Dermis blood vessel endothelial cell (primary cell): ENCODE measurements at places on chromosomes 4 and X. TPM values are rescaled to one million over a fixed set of nuclear protein-coding genes. Genes with fewer than 3 reads are reported as not detected.

DNA sequence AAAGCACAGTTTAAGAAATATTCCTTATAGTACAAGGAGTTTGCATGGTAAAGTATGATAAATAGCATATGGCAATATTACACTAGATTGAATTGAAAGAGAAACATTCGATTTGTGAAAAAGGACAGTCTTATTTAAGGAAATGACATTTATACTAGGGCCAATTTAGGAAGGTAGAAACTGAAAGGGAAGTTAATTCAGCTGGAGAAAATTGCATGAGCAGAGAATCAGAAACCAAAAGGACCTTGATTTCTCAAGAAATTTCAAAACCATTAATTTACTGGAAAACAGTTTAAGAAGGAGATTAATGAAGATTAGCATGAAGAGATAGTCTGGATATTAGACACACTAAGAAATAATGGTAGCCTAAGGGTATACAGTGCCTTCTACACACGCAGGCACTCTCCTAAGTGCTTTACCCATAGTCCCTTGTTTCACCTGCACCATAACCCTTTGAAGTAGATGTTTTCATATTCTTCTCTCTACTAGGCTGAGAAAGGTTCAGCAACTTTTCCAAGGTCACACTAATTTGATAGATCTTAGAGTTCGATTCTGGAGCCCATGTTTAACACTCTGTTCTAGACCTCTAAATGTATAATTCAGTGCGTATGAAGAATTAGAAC lies 259.1 kb upstream of the SLIT2 start:
- DNase-seq = no peak

Gene RTL3
- total RNA-seq = not detected in 2 replicates

Gene GPM6B
- total RNA-seq = 0.14 and 0.17 TPM in 2 replicates

GRCh38 chrX:151789179-151789800 lies 54.7 kb downstream of the CNGA2 start:
- DNase-seq = peak; percentile 53

Gene SPRY1
- total RNA-seq = 27.2 and 43.7 TPM in 2 replicates

- no peak for DNase-seq
These were observed 197.8 kb downstream of the HS3ST1 start for GRCh38 chr4:11230866-11231265.

GRCh38 chr4:116016201-116016600 lies 902.8 kb upstream of the NDST4 start:
- peak; percentile 25 for DNase-seq

GRCh38 chrX:21715337-21715736 lies 42.6 kb downstream of the SMPX start:
- no peak for DNase-seq

Gene FABP2
- total RNA-seq = not detected in 2 replicates

Gene RPA4
- 1.7 TPM in 2 replicates for total RNA-seq

DNA sequence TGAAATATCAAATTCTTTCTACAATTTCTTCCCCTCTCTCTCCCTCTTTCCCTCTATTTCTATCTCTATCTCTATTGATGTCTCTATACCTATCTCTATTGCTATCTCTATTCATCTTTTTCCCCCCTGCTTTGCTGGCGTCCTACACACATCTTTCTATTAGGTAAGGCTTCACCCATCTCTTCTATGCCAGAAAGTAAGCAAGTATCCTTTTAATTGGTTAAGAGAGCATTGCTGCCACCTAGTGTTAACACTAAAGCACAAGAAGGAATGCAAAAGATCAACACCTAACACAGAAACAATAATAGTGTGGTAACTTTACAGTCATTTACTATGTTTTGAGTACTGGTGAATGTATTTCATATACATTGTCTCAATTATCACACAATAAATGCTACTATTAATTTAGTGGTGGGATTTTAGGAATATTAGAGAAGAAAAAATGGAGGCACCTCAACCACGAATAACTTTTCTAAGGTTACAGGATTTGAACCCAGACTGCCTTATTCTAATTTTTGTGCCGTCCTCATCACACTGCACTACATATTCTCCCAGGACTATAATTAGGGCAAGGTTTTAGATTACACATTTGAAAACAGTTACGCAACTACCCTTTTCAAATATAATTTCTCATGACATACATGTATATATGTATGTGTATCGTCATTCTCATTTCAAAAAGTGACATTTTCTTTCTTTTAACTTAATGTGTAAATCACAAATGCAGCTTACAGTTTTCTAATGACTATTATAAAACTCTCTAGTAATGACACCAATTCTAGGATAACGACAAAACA lies 3.7 kb upstream of the C4orf36 start:
- peak; percentile 80 for DNase-seq

DNA sequence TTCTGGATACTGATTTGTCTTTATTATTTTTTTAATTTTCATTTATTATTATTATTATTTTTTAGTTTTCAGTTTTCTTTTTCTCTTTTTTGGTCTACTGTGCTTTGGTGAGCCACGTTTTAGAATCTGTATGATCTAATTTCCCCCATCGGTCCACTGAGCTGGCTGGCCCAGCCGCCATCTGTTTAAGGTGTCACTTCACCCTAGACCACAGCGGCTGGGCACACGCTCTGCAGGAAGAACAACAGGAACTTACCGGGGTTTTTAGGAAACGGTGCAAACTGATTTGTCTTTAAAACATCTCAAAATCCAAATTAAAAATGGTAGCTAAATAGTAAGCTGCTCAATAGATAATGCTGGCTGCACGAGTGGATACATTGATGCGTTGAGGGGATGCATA lies 48.8 kb upstream of the AMOT start:
- no peak for DNase-seq

Gene NSG1
- total RNA-seq = not detected in 2 replicates

Gene FGF5
- total RNA-seq = under 0.01 and 0.17 TPM in 2 replicates

DNA sequence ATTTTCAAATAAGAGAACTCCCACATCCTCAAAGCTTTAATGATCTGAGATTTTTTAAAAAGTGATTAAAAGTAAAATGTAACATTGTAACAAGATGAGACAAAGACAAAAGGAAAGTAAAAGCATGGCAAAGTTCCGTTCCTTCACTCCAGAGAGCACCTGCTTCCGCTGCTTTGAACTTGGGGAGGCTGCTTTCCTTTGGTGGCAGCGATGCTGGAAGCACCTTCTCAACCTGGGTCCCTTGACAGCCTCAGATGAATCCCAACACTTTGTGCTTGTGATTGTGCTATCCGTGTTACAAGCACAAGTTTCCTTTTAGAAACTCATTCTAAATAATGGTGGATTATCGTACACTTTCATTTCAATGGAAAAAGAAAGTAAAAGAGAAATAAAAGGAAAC lies 59.7 kb downstream of the HADH start:
- DNase-seq = no peak

DNA sequence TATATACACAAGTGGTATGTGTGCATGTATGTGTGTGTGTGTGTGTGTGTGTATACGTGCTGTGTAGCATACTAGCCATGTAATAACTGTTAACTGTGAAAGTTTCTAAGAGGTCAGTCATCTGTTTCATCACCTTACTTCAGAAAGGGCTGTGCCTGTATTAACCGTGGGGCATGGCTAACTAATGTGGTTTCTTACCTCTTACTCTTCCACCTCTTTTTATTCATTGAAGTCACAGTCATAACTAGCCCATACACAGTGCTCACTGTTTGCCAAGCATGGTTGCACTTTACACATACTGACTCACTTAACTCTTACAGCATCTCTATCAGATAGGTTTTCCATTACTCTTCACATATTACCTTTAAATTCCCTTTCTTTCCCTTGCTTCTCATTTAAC lies 23.7 kb upstream of the LRAT start:
- no peak for DNase-seq

- no peak for DNase-seq
These were observed 21.8 kb downstream of the HERC3 start for GRCh38 chr4:88614058-88614457.

Gene AKAP14
- not detected in 2 replicates for total RNA-seq

DNA sequence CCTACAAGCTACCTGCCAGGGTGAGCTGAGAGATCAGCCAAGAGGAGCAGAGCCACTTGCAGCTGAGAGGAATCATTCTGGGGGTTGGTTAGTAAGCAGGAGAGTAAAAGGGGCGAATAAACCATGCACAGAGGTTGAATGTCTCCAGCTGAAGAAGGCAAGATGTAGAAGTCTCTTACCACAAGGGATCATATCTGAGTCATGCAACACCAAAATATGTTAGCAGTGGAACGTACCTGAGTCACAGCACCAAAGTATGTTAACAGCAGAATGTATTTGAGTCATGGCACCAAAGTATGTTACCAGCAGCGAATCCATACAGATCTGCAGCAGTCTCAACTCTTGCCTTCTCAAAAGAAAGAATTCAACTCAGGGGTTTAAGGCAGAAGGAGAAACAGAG lies 29.9 kb downstream of the C4orf51 start:
- DNase-seq = no peak

GRCh38 chr4:140090215-140090731 lies 63.7 kb downstream of the MAML3 start:
- DNase-seq = peak; percentile 86

Gene TMPRSS11B
- not detected in 2 replicates for total RNA-seq

- DNase-seq = no peak
These were observed 171.3 kb downstream of the PTTG2 start for GRCh38 chr4:38131371-38132091.

DNA sequence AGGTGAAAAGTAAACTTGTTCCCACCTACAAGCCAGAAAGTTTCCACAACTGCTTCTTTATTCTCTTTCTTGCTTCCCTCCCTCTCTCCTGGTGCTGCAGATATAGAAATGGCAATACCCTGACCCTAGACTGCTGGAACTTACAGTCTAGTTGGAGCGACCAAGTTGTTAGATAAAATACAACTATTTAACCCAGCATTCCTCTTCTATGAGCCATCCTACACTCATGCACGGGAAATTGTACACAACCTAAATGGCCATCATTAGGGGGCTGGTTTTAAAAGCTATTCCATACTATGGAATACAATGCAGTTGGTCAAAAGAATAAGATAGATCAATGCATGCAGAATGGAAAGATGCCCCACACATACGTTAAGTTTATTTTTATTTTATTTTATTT lies 41.1 kb downstream of the PJA1 start:
- DNase-seq = no peak

Gene RPL39
- total RNA-seq = 2,423 and 9,363 TPM in 2 replicates

GRCh38 chrX:925652-926061 lies 286.8 kb downstream of the CRLF2 start:
- no peak for DNase-seq

GRCh38 chr4:32460972-32461371 lies 1740.8 kb downstream of the PCDH7 start:
- no peak for DNase-seq

- DNase-seq = peak; percentile 71
These were observed 104.9 kb downstream of the FAM53A start for GRCh38 chr4:1579001-1579900.

DNA sequence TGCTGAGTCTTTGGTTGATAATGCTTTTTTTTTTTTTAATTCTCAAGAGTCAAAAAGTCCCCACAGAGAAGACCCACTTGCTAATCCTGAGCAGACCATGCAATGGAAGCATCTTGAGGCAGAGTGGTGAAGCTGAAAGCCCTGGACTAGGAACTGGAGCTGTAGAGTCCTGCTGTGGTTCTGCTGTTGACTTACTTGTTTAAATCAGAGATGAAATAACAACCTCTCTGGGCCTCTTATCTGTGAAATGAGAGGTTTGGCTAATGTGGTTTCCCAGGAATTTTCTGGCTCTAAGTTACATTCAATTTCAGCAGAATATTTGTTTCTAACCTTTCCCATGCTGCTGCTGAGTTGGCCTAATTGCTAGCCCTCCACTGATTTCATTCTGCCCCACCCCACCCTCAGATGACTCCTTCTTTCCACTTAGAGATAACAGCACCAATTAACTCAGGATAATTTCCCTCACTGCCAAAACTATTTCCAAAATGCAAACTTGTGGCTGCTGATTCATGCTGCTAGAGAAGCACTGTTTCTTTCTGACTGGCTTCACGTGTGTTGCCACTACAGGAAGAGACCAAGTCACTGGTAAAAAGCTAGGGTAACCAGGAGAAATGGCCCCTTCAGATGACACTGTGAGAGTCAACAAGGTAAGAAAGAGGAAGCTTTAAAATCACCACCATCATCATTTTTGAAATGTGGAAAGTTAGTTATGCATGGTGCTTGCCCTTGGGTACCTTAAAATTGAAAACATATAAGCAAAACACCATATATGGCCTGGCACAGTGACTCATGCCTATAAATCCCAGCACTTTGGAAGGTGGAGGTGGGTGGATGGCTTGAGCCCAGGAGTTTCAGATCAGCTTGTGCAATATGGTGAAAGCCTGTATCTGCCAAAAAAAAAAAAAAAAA lies 326.4 kb downstream of the DCHS2 start:
- DNase-seq = no peak

DNA sequence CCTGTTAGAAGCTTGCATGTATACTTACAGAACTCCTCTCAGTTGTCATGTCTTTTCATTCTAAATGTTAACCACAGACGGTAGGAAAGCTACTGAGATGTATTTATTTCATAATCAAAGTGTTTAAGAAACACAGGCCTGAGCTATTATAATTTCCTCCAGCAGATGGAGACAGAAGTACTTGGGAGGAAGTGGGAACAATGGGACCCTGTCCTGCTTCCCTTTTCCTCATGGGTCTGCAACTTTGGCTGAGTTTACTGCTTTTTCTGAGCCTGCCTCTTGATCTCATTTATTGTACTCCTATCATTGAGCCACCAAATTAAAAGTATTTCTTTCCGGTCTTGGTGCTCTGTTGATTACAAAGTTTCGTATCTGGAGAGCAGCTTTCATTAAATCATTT lies 67.7 kb upstream of the SPANXN2 start:
- no peak for DNase-seq

DNA sequence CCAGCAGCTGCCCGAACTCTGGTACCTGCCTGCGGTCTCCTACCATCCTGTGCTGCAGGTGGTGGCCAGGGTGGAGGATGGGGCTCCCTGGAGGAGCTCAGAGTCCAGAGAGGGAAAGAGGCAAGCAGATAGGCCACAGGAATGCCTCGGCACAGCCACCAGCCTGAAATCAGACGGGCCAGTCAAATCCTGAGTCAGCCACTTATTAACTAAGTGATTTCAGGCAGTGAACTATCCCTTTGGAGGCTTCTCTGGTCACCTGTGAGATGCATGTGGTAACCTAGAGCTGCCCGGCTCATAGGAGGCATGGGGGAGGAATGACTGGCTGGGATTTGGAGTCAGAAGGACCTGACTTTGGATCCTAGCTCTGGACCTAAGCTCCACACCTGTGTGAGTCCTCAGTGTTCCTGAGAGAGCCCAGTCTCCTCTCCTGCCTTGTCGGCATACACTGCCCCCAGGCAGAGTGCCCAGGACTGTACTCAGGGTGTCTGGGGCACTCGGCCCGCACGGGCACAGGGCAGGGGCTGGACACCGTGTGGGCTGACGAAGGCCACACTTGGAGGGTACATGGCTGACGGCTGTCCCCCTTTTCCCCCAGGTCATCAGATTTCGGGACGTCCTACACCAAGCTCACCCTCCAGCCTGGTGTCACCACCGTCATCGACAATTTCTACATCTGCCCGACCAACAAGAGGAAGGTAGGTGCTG lies 96.4 kb upstream of the PSAPL1 start:
- DNase-seq = no peak

GRCh38 chr4:137532869-137533236 lies 559 bp upstream of the PCDH18 start:
- DNase-seq = no peak

Gene ARSJ
- 26.2 and 26.8 TPM in 2 replicates for total RNA-seq

GRCh38 chr4:76624241-76624681 lies 189.2 kb downstream of the SHROOM3 start:
- no peak for DNase-seq
